ENCODE measurements at places on chromosomes 13 and 19.
A peak's percentile ranks its signal among the peaks of the same experiment; 100 is the strongest.

DNA sequence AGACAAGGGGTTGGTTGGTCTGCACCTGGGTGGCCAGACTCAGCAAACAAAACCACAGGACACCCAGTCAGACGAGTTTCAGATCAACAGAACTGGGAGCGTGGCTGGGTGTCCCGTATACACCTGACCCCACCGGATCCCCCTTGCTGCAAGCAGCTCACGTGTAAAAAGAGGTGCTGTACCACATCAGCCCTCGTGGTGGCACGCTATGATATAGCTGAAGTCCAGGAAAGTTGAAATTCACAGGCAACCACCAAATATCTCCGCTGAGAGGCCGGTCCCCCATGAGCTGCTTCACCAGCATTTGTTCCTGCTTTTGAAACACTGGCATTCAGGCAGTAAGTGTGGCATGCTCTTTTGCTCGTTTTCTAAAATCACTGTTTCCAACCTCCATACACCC lies 92.3 kb downstream of the TUBA3C start:
- no peak for DNase-seq

- peak; percentile 30 for DNase-seq
Measured at GRCh38 chr13:46615888-46616531, 63.0 kb downstream of the LRCH1 start.

- peak; percentile 63 for DNase-seq
Measured at GRCh38 chr19:49442354-49442753, 1.0 kb upstream of the SLC17A7 start.

GRCh38 chr19:45097776-45098520 lies 5.0 kb downstream of the PPP1R37 start:
- DNase-seq, result peak; percentile 96
